Neural crest cell (in vitro differentiated cells): ENCODE measurements at places on chromosomes 5 and 9. TPM values are rescaled to one million over a fixed set of nuclear protein-coding genes. Genes with fewer than 3 reads are reported as not detected.
A peak's percentile ranks its signal among the peaks of the same experiment; 100 is the strongest.

DNA sequence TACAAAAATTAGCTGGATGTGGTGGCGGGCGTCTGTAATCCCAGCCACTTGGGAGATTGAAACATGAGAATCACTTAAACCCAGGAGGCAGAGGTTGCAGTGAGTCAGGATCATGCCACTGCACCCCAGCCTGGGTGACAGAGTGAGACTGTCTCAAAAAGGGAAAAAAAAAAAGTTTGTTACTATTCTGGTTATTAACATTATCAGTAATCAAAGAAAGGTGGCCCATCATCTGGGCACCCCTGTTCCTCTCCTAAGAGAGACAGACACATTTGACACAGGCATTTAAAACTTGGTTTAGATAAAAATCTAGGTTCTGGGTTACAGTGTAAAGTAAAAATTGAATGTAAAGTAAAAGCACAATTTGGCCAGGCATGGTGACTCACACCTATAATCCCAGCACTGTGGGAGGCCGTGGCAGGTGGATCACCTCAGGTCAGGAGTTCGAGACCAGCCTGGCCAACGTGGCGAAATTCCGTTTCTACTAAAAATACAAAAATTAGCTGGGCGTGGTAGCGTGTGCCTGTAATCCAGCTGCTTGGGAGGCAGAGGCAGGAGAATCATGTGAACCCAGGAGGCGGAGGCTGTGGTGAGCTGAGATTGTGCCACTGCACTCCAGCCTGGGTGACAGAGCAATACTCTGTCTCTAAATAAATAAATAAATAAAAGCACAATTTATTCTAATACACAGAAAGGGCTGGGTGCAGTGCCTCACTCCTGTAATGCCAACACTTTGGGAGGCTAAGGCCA, 16.7 kb upstream of the PHYHD1 start:
- H3K4me3 ChIP-seq: no peak overlapping the region
- DNase-seq: no peak
- H3K4me1 ChIP-seq: no peaks in the 10 kb centered on the region
- no peaks in the 10 kb centered on the region for H3K27me3 ChIP-seq
- H3K36me3 ChIP-seq: peaks cover 15% of the 10 kb centered on the region

DNA sequence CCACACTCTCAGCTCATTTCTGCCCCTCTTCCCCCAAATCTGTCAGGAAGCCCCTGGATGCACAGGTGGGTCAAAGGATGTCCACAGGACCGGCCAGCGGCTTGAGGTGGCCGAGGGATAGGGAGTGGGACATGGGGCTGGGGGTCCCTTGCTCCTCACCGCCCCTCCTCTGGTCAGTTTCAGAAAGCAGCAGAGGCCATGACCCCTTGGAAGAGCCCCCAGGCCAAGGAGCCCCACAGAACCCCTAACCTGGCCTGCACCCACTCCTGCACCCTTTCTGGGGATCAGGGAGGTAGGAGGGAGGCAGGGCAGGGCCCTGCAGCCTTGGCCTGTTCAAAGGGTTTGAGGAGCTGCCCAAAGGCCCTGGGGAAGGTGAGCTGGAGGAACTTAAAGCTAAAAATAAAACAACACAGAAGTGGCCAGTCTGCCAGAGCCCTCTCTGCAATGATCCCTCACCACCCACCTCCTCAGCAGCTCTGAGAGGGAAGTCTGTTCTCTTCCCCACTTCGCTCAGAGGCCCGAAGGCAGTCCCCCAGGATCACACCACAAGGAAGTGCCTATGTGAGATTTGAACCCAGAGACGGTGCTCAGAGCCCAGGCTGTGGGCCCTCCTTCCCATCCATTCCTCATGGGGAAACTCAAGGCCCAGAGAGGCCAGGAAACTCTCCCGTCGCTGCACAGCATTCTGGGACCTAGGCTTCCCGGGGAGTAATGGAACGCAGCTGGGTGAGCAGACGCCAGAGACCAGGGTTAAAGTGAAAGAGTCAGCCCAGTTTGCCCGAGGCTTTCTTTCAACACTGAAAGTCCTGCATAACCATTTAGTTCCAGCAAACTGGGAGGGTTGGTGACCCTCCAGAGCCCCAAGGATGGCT, 910 bp downstream of the ENG start:
- peaks cover 2% of the 10 kb centered on the region for H3K36me3 ChIP-seq
- H3K27ac ChIP-seq: no peak overlapping the region
- no peaks in the 10 kb centered on the region for H3K27me3 ChIP-seq
- DNase-seq: no peak

GRCh38 chr9:114860187-114860586, 54.3 kb upstream of the TNFSF15 start:
- no peaks in the 10 kb centered on the region for H3K27me3 ChIP-seq
- H3K4me3 ChIP-seq: no peak overlapping the region
- no peak overlapping the region for H3K27ac ChIP-seq
- DNase-seq: no peak

Gene SPATA31D4
- not detected in 2 replicates for total RNA-seq

Gene CDH12
- 0.07 TPM in 1 of 2 replicates, not detected in the other for total RNA-seq

DNA sequence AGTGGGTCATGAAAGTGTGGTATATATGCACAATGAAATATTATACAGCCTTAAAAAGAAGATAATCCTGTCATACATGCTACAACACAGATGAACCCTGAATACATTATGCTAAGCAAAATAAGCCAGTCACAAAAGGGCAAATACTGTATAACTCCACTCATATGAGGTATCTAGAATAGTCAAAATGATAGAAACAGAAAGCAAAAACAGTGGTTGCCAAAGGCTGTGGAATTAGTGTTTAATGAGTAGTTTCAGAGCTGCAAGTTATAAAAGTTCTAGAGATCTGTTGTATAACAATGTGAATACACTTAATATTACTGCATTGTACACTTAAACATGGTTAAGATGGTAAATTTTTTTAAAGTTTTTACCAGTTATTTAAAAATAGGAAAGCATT, 135.0 kb downstream of the OXCT1 start:
- DNase-seq: no peak
- no peak overlapping the region for H3K27ac ChIP-seq
- no peaks in the 10 kb centered on the region for H3K4me1 ChIP-seq
- H3K27me3 ChIP-seq: no peaks in the 10 kb centered on the region

DNA sequence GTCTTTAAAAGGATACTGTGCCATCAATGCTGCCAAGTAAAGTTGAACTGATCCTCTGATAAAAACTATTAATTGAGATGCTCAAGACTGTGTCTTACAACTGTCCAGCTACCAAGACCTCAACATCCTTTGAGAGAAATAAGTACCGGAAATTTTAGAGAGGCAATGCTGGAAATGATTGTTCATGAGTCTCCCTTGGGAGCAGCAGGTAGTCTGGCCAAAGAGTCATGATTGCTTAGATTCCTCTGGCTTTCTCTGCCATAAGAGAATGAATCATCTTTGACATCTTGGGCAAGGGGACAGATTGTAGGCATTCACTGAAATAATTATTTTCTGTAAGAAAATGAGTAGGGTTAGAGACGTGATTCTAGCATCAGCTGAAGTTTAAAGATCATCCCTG, 466.6 kb upstream of the DAB2 start:
- no peak for DNase-seq
- no peak overlapping the region for H3K27ac ChIP-seq
- H3K27me3 ChIP-seq: no peaks in the 10 kb centered on the region
- no peaks in the 10 kb centered on the region for H3K4me1 ChIP-seq
- H3K36me3 ChIP-seq: no peaks in the 10 kb centered on the region

DNA sequence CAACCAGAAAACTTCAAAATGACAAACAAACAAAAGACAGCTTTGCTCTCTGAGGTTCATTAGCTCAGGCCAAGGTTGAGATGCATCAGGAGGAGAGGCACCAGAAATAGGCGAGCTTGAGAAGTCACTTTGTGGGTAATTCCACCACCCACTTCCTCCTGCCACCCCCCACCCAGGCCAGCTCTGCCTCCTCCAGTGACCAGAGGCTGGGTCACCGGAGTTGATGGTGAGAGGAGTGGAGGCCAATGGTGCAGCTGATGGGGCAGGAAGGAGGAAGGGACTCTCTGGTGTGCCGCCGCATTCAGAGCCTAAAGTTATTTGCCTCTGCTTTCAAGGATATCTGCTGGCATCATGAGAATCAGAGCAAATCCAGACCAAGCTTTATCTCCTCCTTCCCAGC, 73.8 kb upstream of the ASTN2 start:
- peaks cover 30% of the 10 kb centered on the region for H3K4me1 ChIP-seq
- H3K36me3 ChIP-seq: no peaks in the 10 kb centered on the region
- H3K27ac ChIP-seq: no peak overlapping the region
- H3K27me3 ChIP-seq: peaks cover 7% of the 10 kb centered on the region

DNA sequence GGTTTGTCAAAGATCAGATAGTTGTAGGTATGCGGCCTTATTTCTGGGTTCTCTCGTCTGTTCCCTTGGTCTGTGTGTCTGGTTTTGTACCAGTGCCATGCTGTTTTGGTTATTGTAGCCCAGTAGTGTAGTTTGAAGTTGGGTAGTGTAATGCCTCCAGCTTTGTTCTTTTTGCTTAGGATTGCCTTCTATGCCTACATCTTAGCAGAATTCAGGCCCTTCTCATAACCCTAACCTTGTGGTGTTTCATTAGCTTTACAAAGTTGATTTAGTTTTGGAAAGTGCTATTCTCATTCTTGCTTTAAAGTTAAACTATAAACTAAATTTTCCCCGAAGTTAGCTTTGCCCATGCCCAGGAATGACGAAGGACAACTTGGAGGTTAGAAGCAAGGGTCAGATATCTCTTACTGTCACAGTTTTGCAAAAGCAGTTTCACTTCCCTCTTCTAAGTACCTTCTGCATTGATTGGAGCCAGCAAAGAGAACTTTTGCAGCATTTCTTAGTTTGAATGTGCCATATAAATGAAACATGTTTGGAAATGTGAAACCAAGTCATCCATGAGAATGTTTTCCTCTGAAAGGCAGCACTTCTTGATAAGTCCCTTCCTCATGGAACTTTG, 274.3 kb upstream of the DMRT1 start:
- no peak overlapping the region for H3K27ac ChIP-seq
- no peak for DNase-seq
- H3K4me1 ChIP-seq: peaks cover 27% of the 10 kb centered on the region
- H3K27me3 ChIP-seq: no peaks in the 10 kb centered on the region
- peaks cover 9% of the 10 kb centered on the region for H3K36me3 ChIP-seq
- no peak overlapping the region for H3K4me3 ChIP-seq

Gene CCNI2
- total RNA-seq: not detected in 2 replicates

Gene PCDHGB7
- 6.5 and 7.0 TPM in 2 replicates for total RNA-seq

DNA sequence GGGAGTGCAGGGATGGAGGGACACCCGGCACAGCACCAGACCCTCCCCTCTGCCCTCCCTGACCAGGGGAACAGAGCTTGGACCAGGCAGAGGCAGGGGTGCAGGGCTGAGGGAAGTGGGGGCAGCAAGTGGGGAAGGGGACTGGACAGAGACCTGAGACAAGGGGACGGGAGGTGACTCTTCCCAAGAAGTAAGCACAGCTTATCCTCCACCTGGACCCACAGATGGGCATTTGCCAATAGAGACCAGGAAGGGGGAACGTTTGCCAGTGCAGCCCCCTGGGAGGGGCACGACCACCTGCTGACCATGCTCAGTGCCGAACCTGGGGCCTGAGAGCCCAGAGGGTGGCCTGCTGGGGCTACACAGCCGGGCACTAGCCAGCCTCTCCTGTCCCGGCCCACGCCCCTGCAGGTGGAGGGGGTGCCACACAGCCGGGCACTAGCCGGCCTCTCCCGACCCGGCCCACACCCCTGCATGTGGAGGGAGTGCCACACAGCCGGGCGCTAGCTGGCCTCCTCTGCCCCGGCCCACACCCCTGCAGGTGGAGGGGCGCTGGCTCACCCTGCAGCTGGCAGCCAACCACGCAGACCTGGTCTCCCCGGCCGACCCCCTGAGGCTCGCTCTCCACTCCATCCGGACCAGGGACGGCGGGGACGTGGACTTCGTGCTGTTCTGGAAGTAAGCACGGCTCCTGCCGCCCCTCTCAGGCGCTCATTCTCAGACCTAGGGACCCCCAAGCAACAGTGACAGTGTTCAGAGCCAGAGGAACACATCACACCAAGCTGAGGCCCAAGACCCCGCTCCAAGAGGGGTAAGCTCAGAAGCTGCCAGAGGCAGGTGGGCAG, 24.3 kb downstream of the GLT6D1 start:
- H3K27ac ChIP-seq: no peak overlapping the region
- H3K4me1 ChIP-seq: no peaks in the 10 kb centered on the region
- no peak overlapping the region for H3K4me3 ChIP-seq
- DNase-seq: no peak
- peaks cover 3% of the 10 kb centered on the region for H3K27me3 ChIP-seq

GRCh38 chr5:126595486-126596083, 566 bp upstream of the ALDH7A1 start:
- H3K36me3 ChIP-seq: peaks cover 9% of the 10 kb centered on the region
- no peaks in the 10 kb centered on the region for H3K27me3 ChIP-seq
- peak overlapping the region; percentile 95 for H3K27ac ChIP-seq
- H3K4me1 ChIP-seq: peaks cover 38% of the 10 kb centered on the region
- no peak for DNase-seq

GRCh38 chr5:178319541-178320041, 87.0 kb upstream of the PHYKPL start:
- no peak overlapping the region for H3K27ac ChIP-seq
- H3K4me3 ChIP-seq: no peak overlapping the region
- H3K4me1 ChIP-seq: peaks cover 22% of the 10 kb centered on the region
- no peaks in the 10 kb centered on the region for H3K27me3 ChIP-seq
- H3K36me3 ChIP-seq: no peaks in the 10 kb centered on the region
- DNase-seq: no peak

GRCh38 chr5:33756491-33756890, 135.3 kb downstream of the ADAMTS12 start:
- H3K27ac ChIP-seq: no peak overlapping the region
- DNase-seq: no peak
- no peaks in the 10 kb centered on the region for H3K36me3 ChIP-seq
- peaks cover 15% of the 10 kb centered on the region for H3K27me3 ChIP-seq
- no peak overlapping the region for H3K4me3 ChIP-seq
- peaks cover 12% of the 10 kb centered on the region for H3K4me1 ChIP-seq

DNA sequence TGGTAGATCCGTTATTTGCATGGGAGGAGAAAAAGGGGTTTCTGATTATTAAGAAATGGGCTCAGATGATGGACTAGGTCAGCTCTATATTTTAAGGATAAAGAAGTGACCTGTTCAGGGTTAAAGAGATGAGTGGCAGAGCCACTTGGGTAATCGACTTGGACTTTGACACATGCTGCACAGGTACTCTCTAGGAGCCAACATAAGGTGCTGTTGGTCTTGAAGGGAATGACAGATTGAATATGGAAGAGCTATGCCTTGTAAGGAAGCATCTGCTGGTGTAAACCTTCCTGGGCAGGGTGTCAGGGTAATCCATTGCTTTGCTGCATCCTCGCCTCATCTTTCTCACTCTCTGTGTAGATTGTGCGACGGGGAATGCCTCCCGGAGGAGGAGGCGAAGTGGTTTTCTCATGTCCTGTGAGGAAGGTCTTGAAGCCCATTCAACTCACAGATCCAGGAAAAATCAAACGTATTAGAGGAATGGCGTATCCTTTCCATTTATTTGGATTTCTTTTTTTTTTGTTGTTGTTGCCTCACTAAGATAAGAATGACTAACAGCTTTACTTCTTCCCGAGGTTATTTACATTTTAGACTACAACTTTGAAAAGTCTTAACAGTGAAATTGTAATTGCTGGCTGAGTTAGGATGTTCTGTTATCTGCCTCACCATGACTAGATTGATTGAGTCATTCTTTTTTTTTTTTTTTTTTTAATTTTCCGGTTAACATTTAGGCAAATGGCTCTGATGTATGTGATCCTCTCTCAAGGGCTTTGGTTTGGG, 41.2 kb downstream of the RCL1 start:
- no peak overlapping the region for H3K27ac ChIP-seq
- no peak overlapping the region for H3K4me3 ChIP-seq
- H3K36me3 ChIP-seq: peaks cover 13% of the 10 kb centered on the region
- H3K27me3 ChIP-seq: no peaks in the 10 kb centered on the region

Gene TPPP
- 2.6 and 2.7 TPM in 2 replicates for total RNA-seq

Gene PCDHGB6
- total RNA-seq: 53.6 and 53.7 TPM in 2 replicates

Gene C5orf52
- not detected in 2 replicates for total RNA-seq
